ENCODE measurements at places on chromosomes 13 and 19.
A peak's percentile ranks its signal among the peaks of the same experiment; 100 is the strongest.

GRCh38 chr13:95128045-95128643, 173.1 kb downstream of the ABCC4 start:
- no peak for DNase-seq

- peak; percentile 78 for DNase-seq
Measured at GRCh38 chr19:44951179-44952159, 3.7 kb upstream of the CLPTM1 start.

GRCh38 chr13:26442541-26442940, 114.9 kb upstream of the WASF3 start:
- no peak for DNase-seq

GRCh38 chr19:13463296-13463695, 43.0 kb downstream of the CACNA1A start:
- DNase-seq = peak; percentile 20

- no peak for DNase-seq
Measured at GRCh38 chr13:77806518-77806917, 109.0 kb downstream of the SLAIN1 start.

- DNase-seq = no peak
Measured at GRCh38 chr13:75481176-75482069, 546 bp downstream of the TBC1D4 start.

- no peak for DNase-seq
Measured at GRCh38 chr19:40534148-40534547, 42.5 kb upstream of the SHKBP1 start.

- DNase-seq = no peak
Measured at GRCh38 chr13:99439048-99439447, 62.2 kb upstream of the TM9SF2 start.

GRCh38 chr19:46487178-46487801, 8.4 kb downstream of the PNMA8B start:
- no peak for DNase-seq

Data from MV-4-11 (cell line).